ENCODE measurements at places on chromosomes 13 and 19.

DNA sequence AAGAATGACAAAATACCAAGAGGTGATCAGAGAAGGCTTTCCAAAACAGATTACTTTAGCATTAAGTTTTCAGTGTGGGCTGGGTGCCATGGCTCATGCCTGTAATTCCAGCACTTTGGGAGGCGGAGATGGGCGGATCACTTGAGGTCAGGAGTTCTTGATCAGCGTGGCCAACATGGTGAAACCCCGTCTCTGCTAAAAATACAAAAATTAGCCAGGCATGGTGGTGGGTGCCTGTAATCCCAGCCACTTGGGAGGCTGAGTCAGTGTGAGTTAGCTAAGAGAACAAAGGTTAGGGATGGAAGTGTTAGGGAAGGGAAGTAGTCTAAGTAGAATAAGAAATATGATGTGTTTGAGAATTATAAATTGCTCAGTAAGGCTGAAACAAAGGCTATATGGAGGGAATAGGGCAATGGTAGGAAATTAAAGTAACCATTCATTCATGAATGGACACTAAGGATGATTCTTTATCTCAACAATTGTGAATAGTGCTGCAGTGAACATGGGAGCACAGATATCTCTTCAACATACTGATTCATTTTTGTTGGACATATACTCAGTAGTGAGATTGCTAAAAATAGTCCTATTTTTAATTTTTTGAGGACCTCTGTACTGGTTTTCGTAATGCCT lies 3.9 kb upstream of the RCBTB2 start:
- no peak for DNase-seq

GRCh38 chr13:107329991-107330390 lies 762.1 kb upstream of the ARGLU1 start:
- no peak for DNase-seq

GRCh38 chr13:79995334-79995733 lies 345.6 kb downstream of the SPRY2 start:
- no peak for DNase-seq

- no peak for DNase-seq
Observed at GRCh38 chr13:45537516-45537915, 72.8 kb downstream of the COG3 start.

DNA sequence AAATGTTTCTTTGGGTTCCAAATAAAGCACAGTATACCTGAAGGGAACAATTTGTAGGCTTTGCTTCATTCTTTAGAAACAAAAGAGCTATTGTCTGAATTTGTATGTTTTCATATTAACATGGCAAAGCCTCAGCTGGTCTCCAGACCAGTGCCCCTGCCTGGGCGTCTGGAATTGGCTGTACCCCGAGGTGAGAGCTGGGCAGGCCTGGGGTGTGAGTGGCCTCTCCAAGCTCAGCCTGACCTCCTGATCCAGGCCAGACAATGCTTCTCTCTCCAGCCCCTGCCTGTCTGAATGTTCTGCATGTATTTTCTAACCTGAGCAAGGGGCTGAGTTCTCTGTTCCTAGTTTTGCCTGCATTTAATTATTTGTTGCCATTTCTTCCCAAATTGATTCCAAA lies 66.3 kb upstream of the MCF2L start:
- no peak for DNase-seq

- DNase-seq: no peak
Observed at GRCh38 chr19:10320602-10321416, 5.0 kb upstream of the FDX2 start.

Measured in GOT3 (cell line).